Left cardiac atrium (tissue), 4 donors: ENCODE measurements at places on chromosomes 11 and 22. TPM values are rescaled to one million over a fixed set of nuclear protein-coding genes. Genes with fewer than 3 reads are reported as not detected.

CASP12 gene
- 0.32 TPM for total RNA-seq

CLMP gene
- 30.6 TPM for total RNA-seq

NCAPH2 gene
- 29.8 TPM for total RNA-seq

OR52N1 gene
- not detected for total RNA-seq

CAPRIN1 gene
- 102 TPM for total RNA-seq

PRRG4 gene
- total RNA-seq, result 1.0 TPM

OR52I2 gene
- not detected for total RNA-seq

RIN1 gene
- total RNA-seq, result 4.6 TPM

PRAME gene
- total RNA-seq, result not detected

GALNT18 gene
- 20.1 TPM for total RNA-seq

HEPACAM gene
- 4.6 TPM for total RNA-seq

DNA sequence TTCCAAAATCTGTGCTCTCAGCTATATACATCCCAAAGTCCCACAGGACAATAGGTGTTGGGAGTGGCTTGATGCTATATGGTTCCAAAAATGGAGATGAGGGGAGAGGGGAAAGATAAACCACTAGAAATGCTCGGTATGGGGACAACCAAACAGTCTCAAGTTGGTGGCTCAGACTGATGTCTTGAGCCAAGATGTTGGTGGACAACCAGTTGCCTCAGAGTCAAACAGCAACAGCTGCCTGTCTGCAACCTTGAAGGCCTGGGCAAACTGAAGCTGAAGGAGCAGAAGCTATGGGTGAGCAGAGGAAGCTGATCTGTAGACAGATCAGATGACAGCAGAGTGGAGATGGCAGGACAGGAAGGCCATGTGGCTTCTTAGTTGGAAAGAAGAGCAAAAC lies 4.0 kb downstream of the RRP8 start:
- no peak for DNase-seq

DNA sequence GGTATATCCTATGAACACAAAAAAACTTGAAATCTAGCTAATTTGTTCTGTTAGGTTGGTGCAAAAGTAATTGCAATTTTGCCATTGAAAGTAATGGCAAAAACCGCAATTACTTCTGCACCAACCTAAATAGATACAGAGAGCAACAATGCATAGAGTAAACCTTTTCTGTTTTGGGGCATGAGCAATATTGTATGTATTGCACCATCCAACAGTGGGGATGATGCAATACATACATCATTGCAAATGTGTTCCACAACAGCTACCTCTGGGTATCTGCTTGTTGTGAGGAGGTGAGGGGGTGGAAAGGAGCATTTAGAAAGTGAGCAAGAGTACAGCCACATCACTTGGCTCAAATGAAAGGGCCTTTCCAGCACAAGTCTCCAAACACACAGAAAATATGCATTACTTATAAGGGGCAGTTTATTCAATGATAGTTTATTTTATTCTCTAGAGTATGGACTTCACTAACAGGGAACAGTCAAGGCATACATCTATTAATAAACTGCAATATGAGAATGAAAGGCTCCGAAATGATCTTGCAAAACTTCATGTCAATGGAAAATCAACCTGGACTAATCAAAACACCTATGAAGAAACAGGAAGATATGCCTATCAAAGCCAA lies 77.3 kb downstream of the DEUP1 start:
- no peak for DNase-seq

- peak; percentile 64 for DNase-seq
Measured at GRCh38 chr22:35921777-35922176, 106.8 kb downstream of the RBFOX2 start.

- no peak for DNase-seq
Measured at GRCh38 chr11:122096272-122097112, 19.5 kb downstream of the BLID start.

DNA sequence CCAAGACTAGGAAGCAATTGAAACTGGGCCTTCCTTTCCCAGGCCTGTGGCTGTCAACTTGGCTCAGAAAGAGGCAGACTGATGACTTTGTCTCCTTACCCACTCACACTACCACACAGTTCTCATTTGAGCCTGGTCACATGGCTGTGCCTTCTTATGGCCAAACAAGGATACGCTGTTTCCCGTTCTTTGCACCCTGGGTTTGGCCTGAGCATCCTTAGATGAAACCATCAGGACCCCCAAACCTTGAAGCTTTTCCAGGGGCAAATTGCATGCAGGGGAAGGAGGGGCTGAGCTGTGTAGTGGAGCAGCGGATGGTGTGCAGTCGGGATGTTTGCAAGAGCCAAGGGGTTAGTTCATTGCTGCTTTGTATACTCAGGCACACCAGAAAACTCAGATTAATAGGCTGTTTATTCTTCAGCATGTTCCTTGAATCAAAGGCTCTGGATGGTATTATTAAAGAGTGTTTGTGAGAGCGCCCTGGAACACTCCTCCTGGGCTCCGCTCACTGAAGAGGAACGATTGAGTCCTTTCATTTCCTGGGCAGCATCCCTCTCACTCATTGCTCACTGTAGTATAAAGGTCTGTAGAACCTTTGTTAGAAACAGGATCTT lies 69.8 kb downstream of the ARFGAP2 start:
- DNase-seq, result no peak

- DNase-seq, result no peak
Measured at GRCh38 chr11:73398132-73398526, 21.9 kb downstream of the RELT start.

- DNase-seq, result peak; percentile 11
Measured at GRCh38 chr11:1088927-1089737, 14.5 kb downstream of the MUC2 start.

DNA sequence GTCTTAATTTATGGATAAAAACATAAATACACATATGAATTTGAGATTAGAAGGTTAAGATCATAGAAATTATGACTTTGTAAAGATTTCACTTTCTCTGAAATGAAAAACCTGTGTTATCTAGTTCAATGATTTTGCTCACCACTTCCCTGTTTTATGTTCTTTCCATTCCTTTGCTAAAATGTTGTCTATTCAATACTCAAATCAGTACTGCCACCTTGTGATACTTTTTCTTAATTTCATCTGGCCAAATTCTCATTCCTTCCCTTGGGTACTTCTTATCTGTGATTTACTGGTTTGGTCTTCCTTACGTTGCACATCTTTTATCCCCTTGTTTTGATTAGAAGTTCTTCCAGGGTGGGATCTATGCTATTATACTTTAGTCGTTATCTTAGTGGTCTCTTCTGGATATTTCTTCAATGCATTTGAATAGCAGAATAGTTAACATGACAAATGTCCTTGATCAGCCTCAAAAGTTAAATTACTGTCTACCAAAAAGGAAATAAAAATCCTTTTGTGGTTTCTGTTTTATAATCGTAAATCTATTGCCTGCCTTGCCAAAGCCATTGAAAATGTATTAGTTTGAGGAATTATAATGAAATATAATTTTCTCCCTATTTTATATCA lies 197.0 kb downstream of the PGR start:
- DNase-seq, result no peak

DNA sequence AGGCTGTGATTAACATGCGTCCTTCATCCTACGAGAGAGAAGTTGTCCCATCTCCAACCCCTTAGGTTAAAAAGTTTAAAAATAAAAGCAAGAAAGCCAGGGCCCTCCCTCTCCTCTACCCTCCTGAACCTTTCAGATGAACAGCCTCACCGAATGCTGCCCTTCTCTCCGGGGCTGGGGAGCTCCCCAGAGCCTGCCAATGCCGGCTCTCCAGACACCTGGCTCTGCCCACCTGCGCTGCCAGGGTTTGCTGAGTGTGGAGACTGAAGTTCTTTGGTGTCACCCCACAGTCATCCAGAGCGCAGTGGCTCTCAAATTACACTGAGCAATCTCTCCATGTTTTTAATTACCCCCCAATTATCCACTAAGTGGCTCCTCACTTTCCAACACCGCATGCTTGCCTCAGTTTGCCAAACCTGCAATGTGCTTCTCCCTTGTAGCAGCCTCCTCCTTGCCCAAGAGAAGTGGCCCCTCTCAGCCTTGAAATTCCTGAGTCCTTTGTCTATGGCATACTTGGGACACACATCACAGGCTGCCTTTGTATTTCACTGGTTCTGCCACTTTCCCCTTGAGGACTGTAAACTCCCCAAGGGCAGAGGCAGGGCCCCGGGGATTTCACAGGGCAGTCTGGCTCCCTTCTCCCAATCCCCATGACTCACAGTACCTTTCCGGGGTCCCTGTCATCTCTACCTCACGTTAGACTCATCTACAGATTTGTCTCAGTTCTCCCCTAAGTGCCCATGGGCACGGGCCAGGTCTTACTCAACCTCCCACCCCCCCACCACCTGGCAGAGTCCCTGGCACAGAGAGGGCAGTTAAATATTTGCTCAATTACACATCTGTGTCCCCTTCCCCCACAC lies 2.0 kb downstream of the MYH9 start:
- DNase-seq, result peak; percentile 61

- DNase-seq, result no peak
Measured at GRCh38 chr11:6568191-6568918, 35.1 kb downstream of the RRP8 start.

DNA sequence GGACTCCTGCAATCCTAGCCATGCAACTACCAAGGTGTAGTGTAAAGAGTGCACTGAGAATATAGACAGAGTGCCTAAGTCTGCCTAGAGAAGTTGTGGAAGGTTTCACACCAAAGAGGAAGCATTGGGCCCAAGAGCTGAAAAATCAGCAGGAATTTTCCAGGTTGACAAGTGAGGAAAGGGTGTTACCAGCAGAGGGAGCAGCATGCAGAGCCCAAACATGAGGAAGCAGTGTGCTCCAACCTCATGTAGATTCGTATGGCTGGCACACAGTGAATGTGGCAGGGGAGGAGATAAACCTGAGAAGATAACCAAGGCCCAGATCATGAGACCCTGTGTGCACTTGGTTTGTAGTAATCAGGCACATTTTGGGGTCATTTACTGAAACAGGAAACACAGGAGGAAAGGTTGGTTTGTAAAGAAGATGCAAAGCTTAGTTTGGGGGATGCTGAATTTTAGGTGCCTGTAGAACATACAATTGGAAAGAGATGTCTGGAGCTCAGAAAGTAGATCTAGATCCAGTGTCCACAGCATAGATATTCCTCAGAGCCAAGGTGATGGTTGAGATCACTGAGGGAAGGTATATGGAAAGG lies 1.7 kb downstream of the HPX start:
- DNase-seq, result peak; percentile 54

- no peak for DNase-seq
Measured at GRCh38 chr11:129598378-129598777, 217.3 kb upstream of the TMEM45B start.

GRCh38 chr22:43743131-43743530 lies 69.0 kb downstream of the EFCAB6 start:
- DNase-seq, result no peak

GRCh38 chr22:20569059-20570058 lies 61.9 kb downstream of the MED15 start:
- peak; percentile 63 for DNase-seq

DNA sequence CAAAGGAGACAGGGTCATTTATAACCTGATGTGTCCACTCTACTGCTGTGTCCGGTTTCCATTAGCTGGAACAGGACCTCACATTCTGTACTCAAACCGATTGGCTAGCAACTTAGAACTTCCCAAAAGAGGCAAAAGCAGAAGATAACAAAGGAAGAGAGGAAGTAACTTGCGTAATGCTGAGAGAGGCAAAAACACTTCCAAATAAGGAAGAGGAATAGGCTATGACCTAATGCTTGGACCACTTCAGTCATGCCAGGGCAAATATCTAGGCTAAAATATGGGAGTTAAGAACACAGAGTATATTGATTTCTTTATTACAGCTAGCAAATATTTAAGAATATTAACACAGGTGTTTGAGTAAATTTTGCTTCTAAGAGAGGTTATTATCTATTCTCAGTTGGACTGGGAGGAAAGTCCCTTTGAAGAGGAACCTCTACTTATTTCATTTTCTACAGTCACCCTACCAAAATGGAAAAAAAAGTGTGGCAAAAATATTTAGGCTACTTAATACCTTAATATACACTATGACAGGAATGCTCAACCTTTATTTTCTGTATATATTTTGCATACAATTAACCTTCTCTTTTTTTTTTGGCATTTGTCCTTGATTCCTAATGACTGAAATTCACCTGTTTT lies 499.8 kb upstream of the CHORDC1 start:
- DNase-seq, result no peak

GRCh38 chr22:44384563-44385295 lies 72.0 kb upstream of the SHISAL1 start:
- DNase-seq, result peak; percentile 17

GRCh38 chr22:38461414-38462081 lies 6.3 kb upstream of the KDELR3 start:
- peak; percentile 87 for DNase-seq

GRCh38 chr22:45834241-45834640 lies 142.7 kb downstream of the WNT7B start:
- no peak for DNase-seq

DNA sequence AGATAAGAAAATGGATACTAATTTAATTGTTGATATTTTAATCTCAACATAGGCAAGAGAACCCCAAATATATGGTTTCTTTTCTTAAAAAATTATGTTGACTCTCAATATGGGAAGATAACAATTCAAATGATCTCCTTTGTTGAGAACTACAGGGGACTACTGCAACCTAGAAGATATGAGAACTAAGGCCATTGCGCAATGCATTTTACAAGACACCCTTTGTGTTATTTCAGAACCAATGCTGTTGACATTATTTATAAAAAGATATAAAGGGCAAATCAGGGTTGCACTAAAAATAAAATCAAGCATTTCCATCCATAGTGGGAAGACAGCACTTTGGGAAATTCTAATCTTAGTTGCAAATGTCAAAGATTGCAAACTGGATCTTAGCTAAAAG lies 322.3 kb downstream of the SOX6 start:
- no peak for DNase-seq

DNA sequence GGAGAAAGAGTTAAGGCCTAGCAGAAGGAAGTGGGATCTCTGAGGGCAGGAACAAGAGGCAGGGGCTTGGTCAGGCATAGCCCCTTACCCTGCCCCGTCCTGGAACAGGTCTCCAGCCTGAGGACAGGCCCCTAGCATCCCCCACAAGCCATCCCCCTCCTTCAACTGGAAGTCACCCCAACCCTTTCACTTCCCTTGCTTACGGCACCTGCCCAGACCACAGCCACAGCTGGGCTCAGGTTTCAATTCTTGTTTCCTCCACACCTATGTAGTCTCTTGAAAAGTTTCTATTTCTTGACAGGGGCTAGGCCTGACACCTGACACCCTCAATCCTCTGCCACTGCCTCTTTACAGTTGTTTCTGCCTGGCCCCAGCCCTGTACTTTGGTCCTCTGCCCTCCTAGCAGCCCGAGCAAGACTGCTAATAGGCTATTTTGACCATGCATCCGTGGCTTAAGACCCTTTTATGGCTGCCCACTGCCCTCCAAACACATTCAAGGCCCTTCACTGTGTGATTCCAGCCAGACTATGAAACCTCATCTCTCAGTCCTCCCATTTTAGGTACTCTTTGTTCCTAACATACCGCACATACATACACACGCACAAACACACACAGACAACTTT lies 10.9 kb upstream of the FCHSD2 start:
- no peak for DNase-seq

DNA sequence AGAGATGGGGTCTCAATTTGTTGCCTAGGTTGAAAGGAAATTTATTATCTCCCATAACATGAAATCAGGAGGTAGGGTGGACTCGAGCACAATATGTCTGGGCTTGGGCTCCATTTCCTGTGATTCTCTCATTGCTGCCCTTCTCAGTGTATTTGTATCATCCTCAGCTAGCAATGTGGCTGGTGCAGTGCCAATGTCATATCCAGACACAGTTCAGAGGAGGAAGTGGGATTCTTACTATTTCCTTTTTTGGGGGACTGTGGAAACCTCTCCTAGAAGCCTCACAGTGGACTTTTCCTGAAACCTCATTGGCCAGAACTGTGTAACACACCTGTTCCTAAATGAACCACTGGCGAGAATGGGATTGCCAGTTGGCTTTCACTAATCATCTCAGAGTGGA lies 21.0 kb upstream of the SWAP70 start:
- DNase-seq, result no peak
